NCI-H510A treated with DMSO at 0.1 percent for 48 hours (cell line): ENCODE measurements at places on chromosomes 2 and 18.

- peak; percentile 25 for DNase-seq
Measured at GRCh38 chr2:47069628-47070154, 85.4 kb downstream of the STPG4 start.

- DNase-seq, result no peak
Measured at GRCh38 chr2:169637620-169638019, 53.5 kb downstream of the PPIG start.

- DNase-seq, result no peak
Measured at GRCh38 chr18:3162181-3162580, 57.6 kb downstream of the MYOM1 start.

DNA sequence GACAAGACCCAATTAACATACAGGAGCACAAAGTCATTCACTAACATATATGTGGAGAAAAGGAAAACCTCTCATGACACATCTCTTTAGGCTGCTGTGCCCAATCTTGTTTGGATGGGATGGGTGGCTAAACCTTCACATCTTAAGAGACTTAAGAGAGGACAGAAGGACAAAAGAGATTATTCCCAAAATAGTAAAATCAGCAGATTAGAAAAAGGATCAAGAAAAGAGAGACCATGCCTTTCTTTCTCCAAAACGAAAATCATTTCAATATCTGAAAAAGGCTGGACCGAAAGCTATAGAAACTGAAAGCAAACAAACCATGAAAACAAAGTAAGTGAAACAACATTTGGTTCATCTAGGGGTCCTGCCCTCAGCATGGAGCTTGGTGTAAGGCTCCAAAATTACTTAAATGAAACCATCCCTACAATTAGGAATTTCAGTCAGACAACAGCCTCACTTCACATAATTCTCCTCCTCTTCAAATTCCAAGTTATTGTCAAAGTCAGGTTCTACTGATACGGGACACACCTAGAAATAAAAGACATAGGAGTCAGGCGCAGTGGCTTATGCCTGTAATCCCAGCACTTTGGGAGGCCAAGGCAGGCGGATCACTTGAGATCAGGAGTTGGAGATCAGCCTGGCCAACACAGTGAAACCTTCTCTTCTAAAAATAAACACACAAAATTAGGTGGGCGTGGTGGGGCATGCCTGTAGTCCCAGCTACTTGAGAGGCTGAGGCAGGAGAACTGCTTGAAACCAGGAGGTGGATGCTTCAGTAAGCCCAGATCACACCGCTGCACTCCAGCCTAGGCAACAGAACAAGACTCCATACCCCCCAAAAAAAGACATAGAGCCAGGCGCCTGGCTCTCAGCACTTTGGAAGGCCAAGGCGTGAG, 5.2 kb downstream of the STARD7 start:
- DNase-seq, result no peak

- no peak for DNase-seq
Measured at GRCh38 chr2:98556344-98557033, 51.8 kb downstream of the COA5 start.

GRCh38 chr18:69558052-69558451, 157.4 kb downstream of the DOK6 start:
- DNase-seq, result no peak

GRCh38 chr2:19362094-19362754, 3.8 kb upstream of the OSR1 start:
- DNase-seq, result peak; percentile 70

DNA sequence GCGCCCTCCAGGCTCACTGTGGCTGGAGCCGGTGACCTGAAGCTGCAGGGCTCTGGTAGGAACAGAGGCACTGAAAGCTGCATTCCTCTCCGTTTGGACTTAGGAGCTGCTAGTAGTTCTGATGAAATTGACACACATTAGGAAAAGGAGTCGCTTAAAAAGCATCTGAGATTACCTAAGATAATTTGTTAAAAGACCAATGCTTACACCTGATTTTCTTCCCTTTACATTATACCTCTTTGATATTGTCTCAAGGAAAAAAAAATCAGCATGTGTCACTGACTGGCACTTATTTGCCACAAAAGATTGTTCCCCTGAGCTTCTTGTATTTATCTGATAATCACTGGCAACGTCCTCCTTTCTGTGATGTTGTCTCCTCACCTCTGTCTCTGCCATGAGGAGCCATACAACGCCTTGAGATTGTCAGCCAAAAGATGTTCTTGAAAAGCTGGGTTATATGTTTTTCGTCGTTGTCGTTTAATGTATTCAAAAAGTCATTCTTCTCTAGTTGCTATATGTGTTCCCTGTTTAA, 618 bp upstream of the CHN1 start:
- no peak for DNase-seq

GRCh38 chr2:66236816-66237802, 197.8 kb upstream of the MEIS1 start:
- DNase-seq, result no peak

DNA sequence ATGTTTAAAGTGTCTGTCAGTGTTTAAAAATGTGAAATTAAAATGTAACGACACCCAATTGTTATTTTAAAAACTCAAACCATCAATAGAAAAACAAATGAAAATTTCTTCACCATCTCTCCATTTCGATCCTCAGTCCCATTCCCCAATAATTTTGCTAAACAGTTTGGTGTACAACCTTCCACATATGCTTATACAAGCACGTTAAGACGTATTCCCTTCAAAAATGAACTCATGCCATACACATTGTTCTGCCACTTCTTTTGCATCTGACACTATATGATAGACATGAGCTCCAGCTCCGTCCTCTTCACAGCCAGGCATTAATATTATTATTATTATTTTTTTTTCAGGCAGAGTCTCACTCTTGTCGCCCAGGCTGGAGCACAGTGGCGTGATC, 14.1 kb upstream of the MYCN start:
- DNase-seq, result no peak

- DNase-seq, result no peak
Measured at GRCh38 chr2:239441261-239442078, 40.6 kb upstream of the HDAC4 start.

GRCh38 chr18:66562279-66562678, 41.6 kb downstream of the CDH19 start:
- DNase-seq, result no peak

- DNase-seq, result no peak
Measured at GRCh38 chr2:218857371-218858137, 2.1 kb upstream of the WNT6 start.

GRCh38 chr18:79418642-79419041, 22.9 kb downstream of the NFATC1 start:
- DNase-seq, result no peak

DNA sequence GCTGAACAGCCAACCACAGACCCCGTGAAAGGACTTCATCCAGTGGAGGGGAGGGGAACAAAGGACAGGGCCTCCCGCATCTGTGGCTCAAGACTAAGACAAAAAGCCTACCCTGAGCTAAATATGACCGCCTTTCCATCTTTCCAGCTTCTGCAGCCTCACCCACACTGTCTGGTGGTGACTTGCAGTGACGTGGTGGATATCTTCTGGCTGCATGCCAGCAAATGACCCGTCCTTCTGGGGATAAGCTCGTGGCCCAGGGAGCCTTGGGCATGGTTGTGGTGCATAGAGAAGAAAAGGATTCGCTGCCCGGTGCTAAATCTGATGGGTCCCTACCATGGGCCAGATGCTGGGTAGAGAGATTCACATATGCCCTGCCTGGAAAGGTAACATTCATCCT, 8.7 kb upstream of the NGEF start:
- DNase-seq, result no peak

DNA sequence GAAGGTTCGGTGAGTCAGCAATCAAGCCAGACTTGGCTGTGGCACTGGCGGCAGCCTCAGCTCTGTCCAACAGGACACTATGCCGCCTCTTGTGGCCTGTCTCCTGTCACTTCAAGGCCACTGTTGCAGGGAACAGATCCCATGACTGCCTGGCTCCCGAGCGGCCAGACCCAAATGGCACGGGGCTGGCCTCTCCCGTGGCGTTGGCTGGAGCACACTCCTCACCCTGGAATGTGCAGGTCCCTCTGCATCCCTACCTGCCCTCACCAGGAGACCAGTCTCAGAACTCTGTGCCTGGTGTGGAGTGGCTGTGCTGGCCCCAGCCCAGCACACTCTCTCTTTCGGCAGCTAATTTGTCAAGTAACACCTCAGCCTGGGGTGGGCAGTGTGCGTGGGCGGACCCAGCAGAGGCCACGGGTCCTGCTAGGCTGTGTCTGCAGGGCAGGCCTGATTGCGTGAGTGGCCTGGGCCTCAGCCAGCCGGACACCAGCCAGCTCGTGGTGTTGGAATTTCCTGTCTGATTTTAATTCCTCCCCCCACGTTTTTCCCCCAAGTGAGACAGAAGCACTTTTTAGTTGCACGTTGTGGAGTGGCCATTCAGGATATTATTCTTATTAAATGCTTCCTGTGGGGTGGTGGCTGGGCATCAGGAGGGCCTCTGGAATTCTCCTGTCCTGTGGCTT, 179.3 kb downstream of the GLI2 start:
- DNase-seq, result no peak

DNA sequence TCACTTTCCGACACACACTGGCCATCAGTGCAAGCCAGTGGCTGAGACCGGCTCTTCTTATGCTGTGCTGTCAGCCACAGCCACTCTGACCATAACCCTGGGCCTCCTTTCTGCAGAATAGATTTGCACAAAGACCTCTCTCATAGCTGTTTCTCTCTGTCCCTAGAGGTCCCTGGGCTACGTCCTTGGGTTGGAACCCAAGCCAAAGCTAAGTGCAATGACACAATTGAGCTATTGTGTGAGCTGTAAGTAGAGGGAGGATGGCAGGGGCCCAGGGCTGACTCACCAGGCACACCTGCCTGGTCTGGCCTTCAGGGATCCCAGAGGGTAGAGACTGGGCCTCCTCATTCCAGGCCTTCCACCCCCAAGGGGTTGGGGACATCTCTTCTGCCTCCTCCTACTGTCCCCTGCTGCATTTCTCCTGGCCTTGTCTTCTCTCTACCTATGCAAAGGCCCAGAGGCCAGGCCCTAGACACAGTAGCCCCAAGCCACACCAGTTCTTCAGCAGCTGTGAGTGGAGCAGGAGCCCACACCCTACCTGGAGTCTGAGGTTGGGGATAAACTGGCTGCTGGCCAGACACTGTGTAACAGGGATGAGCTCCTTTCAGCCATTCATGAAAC, 174.6 kb downstream of the NCK2 start:
- DNase-seq, result no peak
